ENCODE measurements at places on chromosomes 3 and 15.
A peak's percentile ranks its signal among the peaks of the same experiment; 100 is the strongest.

GRCh38 chr15:34582461-34583371 is 735 bp downstream of the GOLGA8B start:
- DNase-seq: no peak

DNA sequence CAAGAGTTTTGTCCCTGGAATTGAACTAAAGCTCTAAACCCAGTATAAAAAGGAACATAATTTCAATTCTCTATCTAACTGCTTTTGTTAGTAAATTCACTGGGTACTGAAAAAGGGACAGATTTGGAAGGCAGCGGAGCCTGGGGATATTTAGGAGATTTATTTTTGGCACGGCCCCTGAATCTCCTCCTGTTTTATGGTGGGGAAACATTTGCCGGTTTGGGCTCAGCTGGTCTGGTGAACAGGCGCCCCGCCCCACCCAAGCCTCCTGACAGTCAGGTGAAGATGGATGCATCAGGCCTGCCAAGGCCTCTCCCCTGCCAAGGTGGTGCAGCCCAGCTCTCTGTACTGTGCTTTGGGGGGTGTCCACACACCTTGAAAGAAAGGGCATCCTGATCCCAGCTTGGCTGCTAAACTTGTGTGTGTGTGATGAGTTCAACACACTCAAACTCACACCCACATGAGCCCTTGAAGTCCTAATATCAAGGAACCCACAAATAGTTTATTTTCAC is 46.3 kb downstream of the EBLN2 start:
- no peak for DNase-seq

- no peak for DNase-seq
These were observed 34.0 kb downstream of the XXYLT1 start for GRCh38 chr3:195236801-195237570.

DNA sequence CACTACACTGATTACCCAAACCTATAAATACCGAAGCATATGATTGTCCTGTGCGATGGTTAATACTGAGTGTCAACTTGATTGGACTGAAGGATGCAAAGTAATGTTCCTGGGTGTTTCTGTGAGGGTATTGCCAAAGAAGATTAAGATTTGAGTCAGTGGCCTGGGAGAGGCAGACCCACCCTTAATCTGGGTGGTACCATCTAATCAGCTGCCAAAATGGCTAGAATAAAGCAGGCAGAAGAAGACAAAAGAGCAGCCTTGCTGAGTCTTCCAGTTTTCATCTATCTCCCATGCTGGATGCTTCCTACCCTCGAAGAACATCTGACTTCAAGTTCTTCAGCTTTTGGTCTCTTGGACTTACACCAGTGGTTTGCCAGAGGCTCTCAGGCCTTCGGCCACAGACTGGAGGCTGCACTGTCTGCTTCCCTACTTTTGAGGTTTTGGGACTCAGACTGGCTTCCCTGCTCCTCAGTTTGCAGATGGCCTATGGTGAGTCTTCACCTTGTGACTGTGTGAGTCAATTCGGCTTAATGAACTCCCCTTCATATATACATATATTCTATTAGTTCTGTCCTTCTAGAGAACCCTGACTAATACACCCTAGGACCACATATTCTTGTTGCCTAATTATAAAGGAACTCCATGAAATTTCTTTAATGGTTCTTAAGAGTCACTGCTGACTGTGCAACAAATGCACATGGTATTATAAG is 31.7 kb downstream of the CSNK1G1 start:
- DNase-seq: no peak

GRCh38 chr15:31557899-31558298 is 231.3 kb downstream of the KLF13 start:
- DNase-seq: no peak

- DNase-seq: no peak
These were observed 111.6 kb downstream of the RAB11A start for GRCh38 chr15:65980824-65981456.

- DNase-seq: no peak
These were observed 14.3 kb upstream of the CCNL1 start for GRCh38 chr3:157174290-157174648.

GRCh38 chr3:126969586-126969985 is 13.3 kb upstream of the PLXNA1 start:
- DNase-seq: no peak

DNA sequence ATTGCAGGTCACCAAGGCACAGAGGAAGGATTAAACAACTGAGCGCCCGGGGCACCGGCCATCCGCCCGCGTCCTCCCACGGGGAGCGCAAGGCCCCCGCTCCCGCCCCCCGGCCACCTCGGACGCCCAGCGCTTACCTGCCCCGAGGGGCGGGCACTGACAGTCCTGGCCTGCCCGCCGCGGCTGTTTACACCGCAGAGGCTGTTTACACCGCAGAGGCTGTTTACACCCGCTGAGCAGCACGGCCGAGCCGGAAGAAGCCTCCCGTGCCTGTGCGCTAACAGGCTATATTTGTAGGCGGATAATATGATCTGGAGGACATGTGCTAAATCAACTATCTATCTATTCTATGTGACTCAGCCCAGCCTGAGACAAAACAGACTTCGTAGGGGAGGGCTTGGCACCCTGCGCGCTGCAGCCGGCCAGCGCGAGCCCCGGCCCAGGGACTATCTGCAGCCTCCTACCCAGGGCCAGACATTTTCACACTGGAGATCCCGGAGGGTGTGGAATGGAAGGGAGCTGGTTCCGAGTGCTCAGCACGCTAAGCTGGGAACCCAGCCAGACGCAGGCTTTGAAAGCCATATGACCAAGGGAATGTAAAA is at the start of gene LRRC2:
LRRC2 (minus strand) TSS at position 263 of the 602 bp plus-strand sequence. CDS start 14,711 bp downstream, outside the sequence.
- peak; percentile 25 for DNase-seq

DNA sequence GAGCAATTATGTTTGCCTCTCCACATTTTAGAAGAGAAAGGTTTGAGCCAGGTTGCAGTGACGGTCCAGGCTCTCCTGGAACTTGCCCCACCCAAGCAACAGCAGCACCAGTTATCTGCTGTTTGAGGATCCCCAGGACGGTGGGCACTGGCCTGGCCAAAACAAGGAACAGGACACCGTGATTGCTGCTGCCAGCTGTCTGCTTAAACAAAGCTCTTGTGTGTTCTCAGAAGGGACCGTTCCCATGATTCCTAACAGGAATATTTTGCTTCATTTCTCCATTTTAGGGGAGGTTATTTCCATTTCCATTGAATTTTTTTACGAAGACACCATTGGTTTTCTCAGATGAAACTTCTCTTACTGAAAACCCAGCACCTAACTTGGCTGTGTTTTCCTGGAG is 66.4 kb upstream of the RPL35A start:
- DNase-seq: no peak

GRCh38 chr15:31102039-31102321 is 455 bp upstream of the TRPM1 start:
- DNase-seq: no peak

DNA sequence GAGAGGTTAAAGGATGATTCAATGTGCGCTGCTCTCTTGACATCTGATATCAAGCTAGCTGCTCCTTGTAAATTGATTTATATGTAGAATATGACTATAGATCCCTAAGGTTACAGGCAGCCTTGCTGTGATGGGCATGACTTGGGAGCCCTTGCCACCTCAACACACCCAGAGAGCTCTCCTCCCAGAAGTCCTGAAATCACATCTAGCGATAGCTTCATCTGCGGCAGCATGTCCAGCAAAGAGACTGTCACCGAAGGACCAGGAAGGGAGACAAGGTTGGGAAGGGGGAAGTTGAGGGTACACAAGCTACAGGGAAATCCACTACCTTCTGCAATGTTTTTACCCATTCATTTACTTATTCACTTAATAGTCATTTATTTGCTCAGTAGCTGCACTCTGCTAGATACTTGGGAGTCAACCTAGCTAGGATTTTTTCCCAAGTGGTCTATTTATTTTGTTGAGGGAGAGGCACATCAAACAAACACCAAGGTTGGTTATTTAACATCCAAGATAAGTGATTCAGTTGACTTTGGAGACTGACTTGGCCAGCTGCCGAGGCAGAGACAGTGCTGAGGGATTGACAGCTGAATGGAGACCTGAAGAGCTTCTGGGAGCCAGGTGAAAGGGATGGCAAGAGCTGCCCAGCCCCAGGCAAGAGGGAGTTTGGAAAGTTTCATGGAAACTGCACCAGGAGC is 205.8 kb upstream of the IL12A start:
- no peak for DNase-seq

DNA sequence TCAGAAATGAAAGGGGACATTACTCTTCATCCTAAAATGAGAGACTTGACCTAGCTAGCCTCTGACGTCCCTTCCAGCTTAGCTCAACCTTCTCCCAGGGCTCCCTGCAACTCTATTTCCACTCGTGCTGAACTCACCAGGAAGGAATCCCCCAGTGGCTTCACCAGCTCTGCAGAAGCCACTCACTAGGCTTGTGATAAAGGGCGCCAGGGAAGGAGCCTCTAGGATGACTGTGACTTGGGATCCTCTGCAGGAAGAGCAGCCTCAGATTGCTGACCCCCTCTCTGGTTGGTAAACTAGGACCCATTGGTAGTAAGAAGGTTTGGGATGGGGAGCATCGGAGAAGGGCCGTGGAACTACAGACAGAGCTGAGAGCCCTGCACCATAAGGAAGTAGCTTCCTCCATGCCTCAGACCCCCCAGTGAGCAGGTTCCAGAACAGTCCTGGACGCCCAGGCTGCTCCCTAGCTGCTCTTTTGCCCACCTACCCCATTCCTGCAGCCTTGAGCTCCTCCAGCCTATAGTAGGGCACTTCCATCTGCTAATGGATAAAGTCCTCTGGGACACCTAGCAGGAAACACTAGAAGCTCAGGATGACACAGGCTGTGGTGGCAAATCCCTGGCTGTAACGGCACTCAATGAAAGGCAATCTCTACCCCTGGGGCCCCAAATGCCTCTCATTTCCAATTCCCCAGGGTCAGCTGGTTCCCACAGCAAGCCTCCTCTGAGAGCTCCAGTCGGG is 26.0 kb downstream of the PLA2G4F start:
- DNase-seq: no peak

GRCh38 chr3:107555359-107555758 is 32.6 kb downstream of the BBX start:
- no peak for DNase-seq

- DNase-seq: no peak
These were observed 279.3 kb upstream of the CTNNB1 start for GRCh38 chr3:40920041-40920440.

- DNase-seq: no peak
These were observed 8.9 kb upstream of the SUCNR1 start for GRCh38 chr3:151864423-151865101.

DNA sequence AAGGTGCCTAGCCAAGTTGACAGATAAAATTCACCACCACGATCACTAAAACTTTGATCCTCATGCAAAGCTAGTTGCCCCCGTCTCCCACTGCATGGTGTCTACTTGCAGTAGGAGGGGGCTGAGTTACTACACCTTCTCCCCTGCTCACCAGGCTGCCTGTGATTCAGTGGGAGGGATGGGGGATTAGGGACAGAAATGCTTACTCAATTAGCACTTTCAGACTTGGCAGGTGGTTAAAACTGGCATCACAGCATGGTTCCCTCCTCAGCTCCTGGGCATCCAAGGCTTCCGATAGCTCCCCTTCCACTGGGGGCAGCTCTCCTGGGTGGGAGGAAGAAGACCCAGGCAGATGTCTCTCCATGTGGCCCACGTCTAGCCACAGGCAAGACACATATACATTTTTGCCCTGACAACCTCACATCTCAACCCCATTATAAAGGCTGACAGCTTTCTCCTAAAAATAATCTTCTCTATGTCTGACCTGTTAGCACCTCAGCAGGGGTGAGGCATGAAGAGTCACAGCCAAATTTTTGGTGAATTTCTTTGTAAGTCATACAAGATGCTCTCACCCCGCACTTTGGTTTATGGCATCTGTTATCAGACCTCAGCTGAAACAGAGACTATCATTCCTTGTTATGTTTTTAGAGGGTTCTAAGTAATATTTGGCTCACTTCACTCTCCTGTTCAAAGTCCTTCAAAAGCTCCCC is 369.0 kb downstream of the SV2B start:
- peak; percentile 6 for DNase-seq

GRCh38 chr3:159751146-159751545 is 237.5 kb upstream of the IL12A start:
- no peak for DNase-seq

DNA sequence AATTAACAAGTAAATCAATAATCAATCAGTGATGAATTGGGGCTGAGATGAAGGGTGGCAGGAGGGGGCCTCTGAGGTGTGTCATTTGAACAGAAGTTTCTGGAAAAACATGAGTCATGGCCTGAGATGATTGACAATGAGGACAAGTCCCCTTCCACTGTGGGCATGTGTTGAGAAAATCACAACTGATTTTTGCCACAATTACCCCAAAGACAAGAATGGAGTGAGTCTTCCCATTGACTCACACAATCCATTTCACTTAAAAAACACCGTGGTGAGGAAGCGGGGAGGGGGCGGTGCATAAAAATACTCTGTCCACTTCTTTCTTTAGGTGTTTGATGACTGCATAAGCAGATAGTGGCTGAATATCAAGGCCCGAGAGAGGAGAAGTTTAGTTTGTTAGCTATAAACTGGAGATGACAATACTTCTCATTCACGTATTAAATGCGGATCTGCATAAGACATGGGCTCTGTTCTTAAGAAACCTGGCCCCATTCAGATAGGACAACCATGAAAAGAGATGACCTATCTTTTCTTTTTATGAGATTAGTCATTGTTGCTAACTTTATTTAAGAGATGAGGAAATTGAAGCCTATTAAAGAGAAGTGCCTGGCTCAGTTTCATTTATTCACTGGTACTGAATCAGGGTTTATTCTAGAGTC is 34.7 kb downstream of the SHC4 start:
- peak; percentile 48 for DNase-seq

Measured in stimulated activated naive CD4-positive, alpha-beta T cell treated with Interleukin-2 at 50 U/mL for 16 hours (primary cell).